NCI-H146 (cell line): ENCODE measurements at places on chromosomes 5 and 9.
A peak's percentile ranks its signal among the peaks of the same experiment; 100 is the strongest.

- no peak for DNase-seq
Measured at GRCh38 chr5:172757394-172758010, 13.5 kb downstream of the DUSP1 start.

DNA sequence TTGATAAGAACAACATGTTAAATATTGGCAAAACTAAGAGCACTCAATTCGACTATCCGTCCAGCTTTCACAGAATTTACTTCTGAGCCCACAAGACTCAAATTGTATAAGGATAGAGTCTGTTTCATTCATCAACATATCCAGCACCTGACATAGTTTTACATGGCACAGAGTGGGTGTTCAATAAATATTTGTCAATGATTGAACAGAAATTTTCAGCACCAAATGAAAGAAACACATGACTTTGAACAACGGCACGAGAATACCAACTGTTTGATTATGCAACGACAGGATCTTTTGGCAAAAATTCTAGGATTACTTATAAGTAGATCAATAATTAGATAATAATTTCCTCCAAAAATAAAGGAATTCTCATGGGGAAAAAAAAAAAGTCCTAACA, 41.8 kb downstream of the SKP2 start:
- no peak for DNase-seq

DNA sequence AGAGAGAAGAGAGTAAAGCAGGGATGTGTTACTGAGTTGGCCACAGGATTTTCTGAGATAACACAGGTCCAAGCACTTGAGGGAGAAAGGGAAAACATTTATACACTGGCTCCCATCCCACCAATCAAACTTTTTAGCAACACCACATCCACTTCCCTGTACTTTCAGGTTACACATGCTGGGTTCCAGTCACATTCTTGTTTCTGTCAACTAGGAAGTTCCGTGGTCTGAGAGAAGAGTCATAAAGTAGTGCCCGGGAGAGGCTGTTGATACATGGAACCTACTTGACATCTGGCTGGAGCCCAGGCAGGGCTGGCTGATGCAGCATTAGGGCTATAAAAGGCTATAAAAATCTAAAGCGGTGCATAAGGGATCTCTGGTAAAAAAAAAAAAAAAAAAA, 473.9 kb upstream of the COX7C start:
- no peak for DNase-seq

DNA sequence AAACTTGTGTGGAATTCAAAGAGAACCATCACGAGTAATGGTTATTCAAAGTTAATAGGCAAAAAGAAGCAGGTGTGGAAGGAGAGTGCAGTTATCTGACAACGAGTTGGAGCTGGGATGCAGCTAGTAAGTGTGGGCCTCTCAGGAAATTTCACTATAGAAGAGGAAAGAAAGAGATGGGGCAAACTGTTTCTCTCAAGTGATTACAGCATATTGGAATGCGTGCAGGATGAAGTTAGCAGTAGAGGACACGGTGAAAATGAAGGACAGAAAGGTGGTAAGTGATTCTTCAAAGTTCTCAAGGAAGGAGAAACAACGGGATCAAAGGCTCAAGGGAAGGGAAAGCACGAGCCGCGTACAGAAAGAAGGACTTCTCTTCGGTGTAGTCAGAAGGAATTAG, 84.0 kb downstream of the ADAMTS12 start:
- DNase-seq = no peak

DNA sequence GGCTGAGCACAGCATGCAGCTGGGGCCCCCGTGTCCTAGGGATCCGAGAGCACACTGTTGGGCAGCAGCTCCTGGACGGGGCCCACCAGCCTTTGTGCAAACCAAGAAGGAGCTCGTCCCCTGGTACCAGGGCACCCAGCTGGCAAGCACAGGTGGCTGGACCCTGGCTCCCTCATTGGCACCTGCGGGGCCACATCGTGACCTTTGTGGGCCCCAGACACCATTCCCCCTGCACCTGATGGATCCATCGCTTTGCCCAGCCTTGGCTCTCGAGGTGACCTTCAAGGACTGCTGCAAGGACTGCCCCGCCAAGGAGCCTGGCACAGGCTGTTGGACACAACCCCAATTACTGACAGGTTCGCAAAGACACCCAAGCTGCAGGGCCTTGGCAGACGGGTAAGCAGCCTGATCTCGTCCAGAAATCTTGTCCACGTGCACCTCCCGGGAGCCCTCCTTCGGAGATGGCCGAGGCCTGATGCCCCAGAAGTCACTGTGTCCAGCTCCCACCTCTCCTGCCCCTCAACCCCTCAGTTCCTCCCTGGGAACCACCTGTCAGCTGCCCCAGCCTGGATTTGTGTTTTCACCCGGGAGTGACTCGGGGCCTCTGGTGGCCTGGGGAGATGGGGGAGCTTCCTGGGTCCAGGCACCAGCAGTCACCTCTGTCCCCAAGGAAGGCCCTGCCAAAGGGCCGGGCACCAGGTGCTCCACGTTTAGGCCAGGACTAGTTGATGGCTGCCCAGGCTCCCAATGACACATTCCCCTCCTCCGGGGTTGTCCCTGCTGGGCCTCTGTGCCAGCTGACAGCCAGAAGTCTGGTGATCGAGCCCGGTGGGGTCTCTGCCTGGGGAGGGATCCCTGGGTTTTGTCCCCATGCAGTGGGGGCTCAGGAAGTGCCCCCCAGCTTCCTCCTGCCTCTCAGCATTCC, 137.1 kb upstream of the PPP1R26 start:
- DNase-seq = no peak

GRCh38 chr9:72952914-72953313, at the start of gene ALDH1A1:
Gene ALDH1A1 (minus strand): TSS chr9:72953053. CDS start chr9:72953000, 53 bp downstream.
- DNase-seq = peak; percentile 74

DNA sequence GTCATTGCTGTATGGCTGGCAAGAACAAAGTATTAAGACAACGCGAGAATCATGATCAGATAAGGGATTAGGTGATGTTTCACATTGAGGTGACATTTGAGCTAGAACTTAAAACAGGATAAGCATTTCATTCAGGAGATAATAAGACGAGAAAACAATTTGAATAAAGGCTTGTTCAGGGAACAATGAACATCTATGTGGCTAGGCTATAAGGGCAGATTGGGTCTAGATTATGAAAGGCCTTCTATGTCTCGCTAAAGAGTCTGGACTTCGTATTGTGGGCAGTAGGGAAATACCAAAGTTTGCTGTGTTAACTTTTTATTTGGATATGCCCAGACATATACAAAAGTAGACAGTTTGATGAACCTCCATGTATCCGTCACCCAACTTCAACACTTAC, 6.9 kb downstream of the MRPL22 start:
- DNase-seq = no peak

GRCh38 chr5:81233080-81233634, at the start of gene CKMT2:
Gene CKMT2 (plus strand): TSS chr5:81233322. CDS start chr5:81251133, 17,811 bp downstream.
- no peak for DNase-seq

- no peak for DNase-seq
Measured at GRCh38 chr9:76932757-76933156, 26.8 kb upstream of the PRUNE2 start.

DNA sequence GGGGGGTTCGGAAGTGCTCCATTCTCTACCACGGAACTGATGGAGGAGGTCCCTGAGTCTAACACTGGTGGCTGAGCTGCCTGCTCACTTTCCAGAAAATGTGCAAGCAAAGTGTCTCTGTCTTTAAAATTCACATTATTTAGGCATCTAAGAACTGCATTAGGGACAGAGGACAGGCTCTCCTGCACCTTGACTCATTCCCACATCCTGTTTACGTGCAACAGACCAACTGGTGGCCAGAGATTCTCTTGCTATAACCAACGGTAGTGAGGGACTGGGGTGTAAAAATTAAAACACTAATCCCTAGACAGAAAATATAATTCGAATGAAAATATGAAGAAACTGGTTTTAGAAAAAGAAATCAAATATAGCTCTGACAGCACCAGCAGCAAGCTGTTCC, 320.9 kb downstream of the IRX2 start:
- DNase-seq = no peak

DNA sequence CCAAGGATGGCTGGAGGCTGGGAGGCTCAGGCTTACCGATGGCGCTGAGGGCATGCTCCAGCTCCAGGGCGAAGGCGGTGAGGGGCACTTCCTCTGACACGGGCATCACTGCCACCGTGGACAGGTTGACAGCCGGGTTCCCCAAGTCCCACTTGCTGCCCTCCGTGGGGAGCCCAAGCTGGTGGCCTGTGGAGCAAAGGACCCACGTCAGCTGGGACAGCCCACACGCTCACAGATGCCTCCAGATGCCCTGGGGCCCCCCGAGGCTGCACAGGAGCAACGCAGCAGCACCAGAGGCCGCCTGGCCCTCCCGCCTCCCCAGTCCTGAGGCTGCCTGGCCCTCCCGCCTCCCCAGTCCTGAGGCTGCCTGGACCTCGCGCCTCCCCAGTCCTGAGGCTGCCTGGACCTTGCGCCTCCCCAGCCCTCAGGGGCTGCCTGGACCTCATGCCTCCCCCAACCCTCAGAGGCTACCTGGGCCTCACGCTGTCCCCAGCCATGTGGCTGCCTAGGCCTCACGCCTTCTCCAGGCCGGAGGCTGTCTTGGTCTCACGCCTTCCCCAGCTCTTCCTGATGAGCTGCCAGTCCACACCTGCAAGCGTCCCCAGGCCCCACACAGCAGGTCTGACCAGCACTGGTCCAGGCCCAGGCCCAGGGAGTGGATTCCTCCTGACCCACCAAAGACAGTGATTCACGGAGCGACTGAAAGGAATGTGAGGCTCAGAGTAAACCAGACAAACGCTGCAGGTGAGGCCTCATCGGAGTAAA, 25.6 kb upstream of the NSMF start:
- no peak for DNase-seq
